Left renal pelvis (tissue), 4 donors: ENCODE measurements at places on chromosomes 3 and 15.

- DNase-seq = no peak
Observed at GRCh38 chr3:40725031-40725430, 200.3 kb downstream of the ZNF621 start.

DNA sequence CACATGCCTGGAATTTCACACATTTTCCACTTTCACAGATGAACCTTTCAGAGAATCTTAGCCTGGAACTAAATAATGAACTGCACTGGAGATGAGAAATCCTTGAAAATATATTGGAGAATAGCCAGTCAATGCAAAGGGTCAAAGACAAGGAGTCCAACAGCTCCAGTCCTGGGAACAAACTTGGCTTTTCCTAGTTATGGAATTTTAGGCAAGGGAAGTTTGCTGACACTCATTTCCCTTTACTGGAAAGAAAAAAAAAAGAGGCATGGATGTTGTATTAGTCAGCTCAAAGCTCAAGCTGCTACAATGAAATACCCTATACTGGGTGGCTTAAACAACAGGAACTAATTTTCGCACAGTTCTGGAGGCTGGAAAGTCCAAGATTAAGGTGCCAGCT, 690.8 kb upstream of the ARPP21 start:
- no peak for DNase-seq

GRCh38 chr3:89363171-89363570, 255.8 kb downstream of the EPHA3 start:
- DNase-seq = no peak

- DNase-seq = no peak
Observed at GRCh38 chr3:136942803-136943202, 15.0 kb upstream of the IL20RB start.

DNA sequence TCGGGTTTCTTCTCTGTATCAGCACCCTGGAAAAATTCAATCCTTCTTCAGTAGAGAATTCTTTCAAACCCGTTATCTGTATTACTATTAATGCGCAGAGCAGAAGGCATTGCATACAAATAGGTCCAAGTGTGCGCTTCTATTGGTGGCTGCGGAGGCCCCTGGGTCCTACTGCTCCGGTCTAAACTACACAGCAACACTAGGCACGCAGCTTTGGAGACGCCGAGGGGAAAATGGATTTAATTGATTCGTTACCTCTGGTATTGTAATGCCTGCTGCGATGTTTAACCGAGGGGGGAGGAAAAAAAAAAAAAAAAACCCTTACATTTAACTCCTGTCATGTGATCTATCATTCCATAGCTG, at the start of gene ROBO1:
ROBO1 (minus strand) TSS at position 94 of the 363 bp plus-strand sequence.
- DNase-seq = peak; percentile 31

DNA sequence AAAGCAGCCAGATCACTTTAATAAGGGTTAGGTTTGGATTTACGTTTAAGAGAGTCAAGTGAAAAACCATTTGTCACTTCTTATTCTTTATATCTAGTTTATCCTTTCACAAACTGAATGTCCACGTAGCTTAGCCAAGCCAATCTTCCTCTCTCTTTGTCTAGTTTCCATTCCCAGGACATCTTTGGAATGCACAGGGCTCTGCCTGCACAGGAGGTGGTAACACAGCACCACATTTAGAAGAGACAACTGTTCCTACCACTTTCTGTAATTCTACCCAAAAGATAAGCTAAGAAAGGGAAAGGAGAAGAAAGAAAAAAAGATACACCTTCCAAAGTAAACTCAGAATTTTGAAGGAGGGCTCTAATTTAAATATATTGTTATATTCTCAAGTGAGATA, 67.9 kb downstream of the IGSF11 start:
- DNase-seq = no peak

GRCh38 chr3:156150434-156151066, 30.2 kb downstream of the KCNAB1 start:
- DNase-seq = peak; percentile 52

GRCh38 chr15:101641129-101641764, 10.9 kb downstream of the TM2D3 start:
- DNase-seq = peak; percentile 66

DNA sequence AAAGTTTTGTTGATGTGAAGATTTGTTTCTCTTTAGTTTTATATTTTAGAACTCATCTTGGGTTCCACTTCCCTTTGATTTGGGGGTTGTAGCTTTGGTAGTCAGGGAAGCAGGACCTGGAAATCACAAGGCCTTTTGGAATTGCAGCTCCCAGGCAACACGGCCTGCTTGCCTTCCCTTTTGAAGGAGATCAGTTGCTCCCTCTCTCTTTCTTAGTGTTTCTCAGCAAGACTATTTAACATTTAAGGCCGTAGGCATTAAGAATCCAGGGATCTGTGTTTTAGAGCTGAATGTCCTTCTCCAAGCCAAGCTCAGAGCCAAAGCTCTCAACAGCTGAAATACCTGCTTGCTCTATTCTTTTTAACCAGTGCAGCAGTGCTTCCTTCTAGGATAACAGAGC, 310.3 kb downstream of the PTPRG start:
- DNase-seq = no peak

GRCh38 chr3:61936344-61936937, 375.1 kb downstream of the PTPRG start:
- DNase-seq = no peak

DNA sequence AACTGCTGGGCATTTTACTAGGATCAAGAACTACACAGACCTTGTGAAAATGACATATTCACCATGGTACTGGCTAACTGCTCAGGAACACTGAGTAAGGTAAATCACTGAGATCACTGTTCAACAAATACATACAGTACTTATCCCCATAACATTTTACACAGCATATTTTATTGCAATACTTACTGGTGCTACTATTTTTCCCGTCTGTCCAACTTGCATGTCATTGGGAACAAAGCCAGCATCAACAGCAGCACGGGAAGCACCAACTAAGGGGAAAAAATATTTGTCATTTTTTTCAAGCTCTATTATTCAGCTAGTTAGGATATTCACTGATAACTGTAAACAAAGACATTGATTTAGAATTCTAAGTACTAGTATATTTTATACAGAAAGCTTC, 37.0 kb downstream of the ETFA start:
- DNase-seq = no peak

DNA sequence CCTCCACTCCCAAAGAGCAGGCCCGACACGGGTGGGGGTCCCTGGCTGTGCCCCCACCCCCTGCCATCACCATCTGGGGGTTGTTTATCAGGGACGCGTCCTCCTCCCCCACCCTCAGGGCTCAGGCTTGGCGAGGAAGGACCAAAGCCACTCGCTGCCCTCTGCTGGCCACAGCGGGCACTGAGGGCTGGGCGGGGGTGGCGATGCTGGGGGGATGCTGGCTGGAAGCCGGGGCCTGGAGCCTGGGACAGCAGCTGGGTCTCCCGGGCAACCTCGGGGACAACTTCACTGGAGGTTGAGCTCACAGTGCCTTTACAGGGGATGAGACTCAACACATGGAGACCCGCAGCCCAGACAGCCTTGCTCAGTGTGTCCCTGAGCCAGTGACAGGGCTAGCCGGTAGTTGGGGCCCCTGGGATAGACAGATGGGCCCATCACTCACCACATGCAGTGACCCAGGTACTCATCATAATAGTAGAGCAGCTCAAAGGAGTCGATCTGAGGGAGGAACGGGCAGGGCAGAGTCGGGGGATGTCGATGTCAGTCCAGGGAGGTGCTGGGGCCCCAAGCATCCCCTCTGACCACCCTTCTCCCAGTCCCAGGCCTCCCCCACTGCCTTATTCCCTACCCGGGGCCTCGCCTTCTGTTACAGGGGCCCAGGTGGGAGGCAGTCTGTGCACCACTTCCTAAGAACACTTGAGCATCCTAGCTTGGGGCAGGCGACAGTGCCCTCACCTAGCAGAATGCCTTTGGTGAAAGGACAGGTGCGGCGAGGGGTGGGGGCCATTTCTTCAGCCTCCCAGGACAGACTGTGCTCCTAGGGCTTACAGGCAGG, 5.9 kb upstream of the CALML4 start:
- DNase-seq = no peak

DNA sequence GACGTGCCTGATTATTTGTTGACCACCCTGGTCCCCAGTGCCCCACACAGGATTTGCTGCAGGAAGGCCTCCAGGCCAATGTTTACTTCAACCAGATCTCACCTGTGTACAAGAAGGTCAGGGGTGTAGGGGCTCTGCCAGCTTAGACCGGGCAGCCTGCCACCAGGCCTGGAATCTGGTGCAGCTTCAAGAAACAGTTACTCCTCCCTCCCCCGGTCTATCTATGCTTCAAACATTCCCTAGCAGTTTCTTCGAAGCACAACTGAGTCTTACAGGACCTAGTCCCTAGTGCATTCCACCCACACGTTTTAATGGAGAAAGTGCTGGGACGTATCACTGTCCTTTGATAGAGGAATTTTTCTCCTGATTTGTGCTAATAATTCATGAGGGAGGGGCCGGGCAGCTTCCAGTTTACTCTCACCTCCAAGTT, 8.0 kb downstream of the SH3BP5 start:
- no peak for DNase-seq

DNA sequence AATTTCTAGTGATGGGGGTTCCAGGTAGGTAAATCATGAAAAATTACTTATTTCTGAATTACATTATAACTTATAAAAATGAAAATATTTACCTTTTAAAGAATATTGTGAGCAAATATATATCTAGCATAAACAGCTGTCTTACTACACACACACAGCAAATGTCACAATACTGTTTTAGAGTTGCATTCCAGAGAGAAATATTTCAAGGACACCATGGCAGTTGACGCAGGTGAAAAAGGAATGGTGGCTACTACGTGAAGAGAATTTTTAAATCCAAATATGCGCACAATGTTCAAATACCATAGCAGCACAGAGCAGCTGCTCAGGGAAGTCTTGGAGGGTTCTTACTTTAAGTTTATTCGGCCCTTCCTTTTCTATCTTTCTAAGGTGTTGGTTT, 356.2 kb downstream of the CGGBP1 start:
- DNase-seq = no peak

DNA sequence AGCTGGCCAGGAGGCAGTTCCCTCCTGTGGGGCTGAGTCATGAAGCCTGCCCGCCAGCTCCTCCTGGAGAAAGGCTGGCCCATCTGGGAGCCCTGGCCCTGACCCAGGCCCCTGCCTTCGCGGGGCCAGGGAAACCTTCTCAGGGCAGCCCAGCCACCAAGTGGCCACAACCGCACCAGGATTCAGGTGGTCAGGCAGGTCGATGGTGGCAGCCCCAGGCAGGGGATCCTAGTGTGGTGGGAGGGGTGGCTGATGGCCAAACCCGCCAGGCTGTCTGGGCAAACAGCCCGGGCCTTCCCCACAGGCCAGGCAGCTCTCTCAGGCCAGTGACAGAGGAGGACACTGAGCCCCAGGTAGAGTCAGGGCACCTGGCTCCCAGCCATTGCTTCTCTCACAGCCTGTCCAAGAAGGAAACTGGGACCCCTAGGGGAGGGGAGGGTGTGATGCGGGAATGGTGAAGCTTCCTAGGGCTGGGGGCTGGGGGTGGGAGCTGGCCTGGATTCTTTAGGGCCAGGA, 1.2 kb downstream of the TWF2 start:
- no peak for DNase-seq

DNA sequence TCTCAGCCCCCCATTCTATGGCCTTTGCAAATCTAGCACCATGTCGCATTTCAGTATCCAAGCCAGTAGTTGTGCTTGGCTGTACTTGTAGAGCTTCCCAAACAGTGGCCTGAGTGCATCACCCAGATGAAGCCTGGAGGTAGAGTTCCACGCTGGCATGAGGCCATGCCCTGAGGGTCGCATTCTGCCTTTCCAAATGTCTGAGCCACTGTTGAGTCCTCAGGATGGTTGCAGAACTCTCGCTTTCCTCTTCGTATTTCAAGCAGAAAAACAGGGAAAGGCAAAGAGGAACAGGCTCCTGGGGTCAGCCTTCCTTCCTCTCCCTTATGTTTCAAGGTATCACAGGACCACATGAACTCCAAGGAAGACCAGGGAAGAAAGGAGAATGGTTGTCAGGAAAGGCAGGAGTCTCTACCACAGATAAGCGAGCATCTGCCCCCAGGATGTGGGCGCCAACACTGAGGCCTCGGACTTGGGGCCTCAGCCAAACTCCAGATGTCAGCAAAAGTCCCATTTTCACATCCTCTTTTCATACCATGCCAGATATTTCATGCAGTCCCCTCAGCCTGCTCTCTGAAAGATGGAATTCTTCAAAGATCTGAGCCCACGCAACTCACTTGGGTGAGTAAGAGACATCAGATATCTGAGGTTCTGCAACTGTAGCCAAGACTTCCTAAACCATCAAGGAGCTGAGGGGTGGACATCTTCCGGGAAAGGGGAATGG, 19.4 kb upstream of the PRR20G start:
- no peak for DNase-seq

DNA sequence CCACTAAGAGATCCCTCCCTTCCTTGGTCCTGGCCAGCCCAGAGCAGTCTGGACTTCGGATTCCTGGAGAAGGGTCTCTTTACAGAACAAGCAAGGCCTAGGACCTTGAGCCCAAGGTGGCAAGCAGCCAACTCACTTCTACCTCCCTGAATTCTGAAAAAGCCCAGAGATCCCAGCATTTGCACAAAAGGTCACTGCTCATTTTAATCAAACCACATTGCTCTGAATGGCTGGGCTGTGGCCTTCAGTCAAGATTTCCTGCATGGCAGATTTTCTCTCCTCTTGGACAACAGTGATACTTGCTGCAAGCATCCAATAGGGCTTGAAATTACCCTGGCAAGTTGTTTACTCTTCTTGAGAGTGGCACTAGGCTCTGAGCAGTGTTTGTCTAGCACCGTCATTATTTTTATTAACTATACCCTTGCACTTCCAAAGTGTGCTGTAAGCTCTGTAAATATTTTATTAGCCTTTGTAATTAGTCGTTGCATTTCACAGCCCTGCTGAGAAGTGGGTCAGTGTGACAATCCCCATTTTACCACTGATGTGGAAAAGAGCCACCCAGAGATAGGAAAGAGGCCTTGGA, 274.7 kb upstream of the CTNNB1 start:
- no peak for DNase-seq

DNA sequence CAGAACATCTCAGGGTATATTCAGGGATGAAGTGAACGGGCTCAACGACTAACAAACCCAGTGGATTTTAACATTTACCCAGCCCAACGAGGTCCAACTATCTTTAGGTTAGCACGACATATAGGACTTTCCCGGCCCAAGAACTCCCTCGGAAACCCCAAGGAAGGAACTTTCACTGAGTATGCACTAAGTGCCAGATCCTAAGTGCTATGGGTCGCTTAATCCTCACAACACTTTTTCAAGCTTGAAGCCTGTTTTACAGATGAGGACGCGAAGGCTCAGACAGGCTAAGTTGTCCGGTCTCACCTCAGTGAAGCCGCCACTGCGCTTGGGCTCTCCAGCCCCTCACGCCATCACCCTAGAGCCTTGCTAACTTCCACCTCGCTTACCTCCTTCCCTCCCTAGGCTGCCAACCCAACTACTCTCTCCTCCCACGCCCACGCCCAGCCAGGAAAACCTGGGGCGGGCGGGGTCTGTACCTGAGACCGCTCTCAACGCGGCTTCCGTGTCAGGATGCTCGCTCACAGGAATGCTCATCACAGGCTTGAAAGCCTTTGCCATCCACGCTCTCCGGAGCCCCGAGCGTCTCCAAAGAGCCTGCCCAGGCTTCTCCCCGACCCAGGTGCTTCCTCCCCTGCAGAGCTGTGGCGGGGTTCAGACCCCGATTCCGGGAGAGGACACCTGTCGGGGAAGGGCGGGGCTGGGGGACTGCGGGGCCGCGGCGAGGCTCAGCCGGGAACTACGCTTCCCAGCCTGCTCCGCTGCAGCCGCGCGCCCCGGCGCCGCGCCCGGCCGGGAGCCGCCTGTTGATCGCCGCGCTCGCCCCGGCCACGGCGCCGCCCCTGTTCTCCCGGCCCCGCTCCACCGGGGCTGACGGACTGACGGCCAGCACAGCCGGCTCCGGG, at the start of gene TMOD2:
TMOD2 (plus strand) TSS at position 806 of the 905 bp plus-strand sequence. CDS start 14,845 bp downstream, outside the sequence.
- no peak for DNase-seq

- no peak for DNase-seq
Observed at GRCh38 chr3:134027631-134028030, 2.1 kb downstream of the SLCO2A1 start.
